ENCODE measurements at places on chromosomes 5 and 9. TPM values are rescaled to one million over a fixed set of nuclear protein-coding genes. Genes with fewer than 3 reads are reported as not detected.

TSSK1B gene
- not detected for total RNA-seq

PROB1 gene
- total RNA-seq: 50.3 TPM

ABO gene
- 2.4 TPM for total RNA-seq

FSTL4 gene
- not detected for total RNA-seq

USP20 gene
- total RNA-seq: 10.4 TPM

COL27A1 gene
- total RNA-seq: 8.0 TPM

ZNF169 gene
- 1.7 TPM for total RNA-seq

NR4A3 gene
- 3.7 TPM for total RNA-seq

SLC1A3 gene
- total RNA-seq: 93.8 TPM

SLC6A19 gene
- not detected for total RNA-seq

PRSS3 gene
- total RNA-seq: not detected

Data from Right ventricle myocardium superior (tissue), 1 donor.